CD4-positive, alpha-beta T cell treated with Interleukin-17A for 1 hour (primary cell): ENCODE measurements at places on chromosomes 3 and 15.

- no peak for DNase-seq
Measured at GRCh38 chr3:32602206-32602605, 31.5 kb upstream of the DYNC1LI1 start.

DNA sequence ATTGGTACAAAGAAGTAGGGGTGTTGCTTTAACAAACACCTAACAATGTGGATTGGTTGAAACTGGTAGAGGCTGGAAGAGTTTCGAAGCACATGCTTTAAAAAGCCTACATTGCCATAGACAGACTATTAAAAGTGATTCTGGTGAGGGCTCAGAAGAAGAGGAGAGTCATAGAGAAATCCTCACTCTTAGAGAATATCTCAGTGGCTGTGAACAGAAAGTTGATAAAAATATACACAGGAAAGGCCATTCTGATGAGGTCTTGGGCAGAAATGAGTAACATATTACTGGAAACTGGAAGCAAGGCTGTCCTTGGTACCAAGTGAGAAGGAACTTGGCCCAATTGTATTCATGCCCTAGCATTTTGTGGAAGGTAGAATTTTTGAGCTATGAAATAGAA, 173.7 kb upstream of the CRBN start:
- DNase-seq, result no peak

DNA sequence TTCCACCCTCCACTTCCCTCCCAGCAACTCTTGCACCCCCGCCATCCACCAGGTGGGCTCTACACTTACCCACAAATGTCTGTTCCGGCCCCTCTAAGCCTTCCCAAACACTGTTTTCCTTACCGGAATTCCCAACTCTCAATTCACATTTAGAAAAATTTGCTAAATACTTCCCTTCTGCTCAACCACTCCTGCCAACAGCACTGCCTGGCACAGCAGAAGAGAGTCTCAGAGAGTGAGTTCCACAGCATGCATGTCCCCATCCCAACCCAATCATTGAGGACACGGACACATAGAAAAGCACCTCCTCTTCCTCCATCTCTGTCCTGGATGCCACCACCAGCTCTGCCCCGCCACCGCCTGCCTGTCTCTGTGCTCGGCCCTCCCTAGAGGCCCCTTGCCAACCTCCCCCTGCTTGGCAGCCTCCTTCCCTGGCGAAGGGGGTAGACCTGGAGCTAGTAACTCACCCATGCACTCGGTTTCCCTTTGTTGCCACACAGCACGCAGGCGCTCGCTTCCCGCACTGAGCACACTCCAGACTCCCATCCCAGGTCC, 66.2 kb upstream of the SLC6A1 start:
- DNase-seq, result no peak

DNA sequence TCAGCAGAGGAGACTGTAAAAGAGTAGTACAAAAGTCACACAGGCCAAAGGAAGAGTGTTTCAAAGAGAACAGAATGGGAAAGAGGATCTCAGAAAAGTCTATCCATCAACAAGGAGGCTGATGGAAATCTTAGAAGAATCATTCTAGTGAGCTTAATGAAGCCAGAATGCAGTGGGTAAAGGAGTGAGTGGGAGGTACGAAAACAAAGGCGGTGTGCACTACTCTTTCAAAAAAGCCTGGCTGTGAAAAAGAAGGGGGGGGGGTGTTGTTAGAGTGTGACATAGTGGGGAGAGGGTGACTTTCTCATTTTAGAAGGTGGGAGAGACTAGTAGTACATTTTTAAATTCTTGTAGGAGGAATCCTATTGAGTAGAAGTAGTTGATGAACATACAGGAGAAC, 11.7 kb downstream of the PAQR9 start:
- DNase-seq, result no peak

DNA sequence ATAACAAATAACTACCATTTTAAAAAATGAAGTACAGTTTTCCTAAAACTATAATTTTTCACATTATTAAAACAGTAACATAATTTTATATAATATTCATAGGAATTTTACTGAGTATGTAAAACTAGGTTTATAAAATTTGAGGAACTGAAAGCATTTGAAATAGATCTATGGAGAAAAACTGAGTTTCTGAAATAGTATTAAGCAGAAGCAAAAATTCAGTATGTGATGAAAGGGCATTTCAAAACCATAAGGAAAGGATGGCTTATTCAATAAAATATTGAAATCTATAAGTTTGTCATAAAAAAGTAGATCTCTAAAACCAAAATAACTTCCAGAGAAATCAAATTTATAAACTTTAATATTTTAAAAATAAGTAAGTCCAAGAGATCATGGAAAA, 53.4 kb downstream of the GBE1 start:
- DNase-seq, result no peak

DNA sequence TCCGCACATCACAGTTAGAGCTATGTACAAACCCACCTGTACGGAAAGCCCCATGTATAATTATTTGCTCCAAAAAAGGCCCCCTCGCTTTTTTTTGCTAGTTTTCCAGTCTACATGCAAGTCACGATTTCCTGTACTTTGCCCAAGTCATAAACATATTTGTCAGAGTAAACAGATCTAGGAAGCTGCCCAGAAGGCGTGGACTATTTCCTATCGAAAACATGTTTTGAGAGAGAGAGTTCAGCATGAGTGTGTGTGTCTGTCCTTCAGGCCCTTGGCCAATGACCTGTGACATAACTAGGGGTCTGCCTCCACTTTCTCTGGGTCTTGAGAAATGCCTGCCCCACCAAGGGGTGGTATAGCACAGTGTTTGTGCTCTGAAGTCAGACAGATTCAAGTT, 72.7 kb upstream of the HACD2 start:
- no peak for DNase-seq

- DNase-seq, result no peak
Measured at GRCh38 chr3:56980798-56981390, 79.6 kb upstream of the SPATA12 start.

DNA sequence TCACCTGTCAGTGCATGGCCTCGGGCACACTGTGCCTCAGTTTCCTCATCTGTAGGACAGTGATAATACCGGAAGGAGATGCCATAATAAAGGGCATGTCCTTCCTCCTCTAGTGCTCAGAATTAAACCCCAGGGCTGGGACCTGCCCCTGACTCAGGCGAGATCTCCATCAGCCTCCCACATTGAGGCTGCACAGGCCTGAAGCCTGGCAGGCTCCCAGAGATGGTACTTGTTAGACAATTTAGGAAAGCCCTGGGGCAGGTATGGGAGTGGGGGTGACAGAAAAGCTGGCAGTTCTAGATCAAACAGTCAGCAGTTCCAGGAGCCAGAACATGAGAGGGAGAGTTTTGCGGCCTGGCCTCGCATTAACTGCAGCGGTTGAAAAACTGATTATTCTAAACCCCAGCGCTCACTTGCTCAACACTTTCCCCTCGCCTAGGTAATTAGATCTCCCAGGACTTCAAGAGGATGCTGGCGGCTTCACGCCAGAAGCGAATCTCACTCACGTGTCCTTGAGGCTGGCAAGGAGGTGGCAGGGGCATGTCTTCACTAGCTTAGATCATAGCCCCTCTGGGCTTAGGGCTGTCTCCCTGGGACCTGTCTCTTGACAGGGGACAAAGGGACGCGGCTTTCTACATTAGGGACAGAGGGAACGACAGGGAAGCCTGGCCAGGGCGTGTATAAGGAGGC, 73.1 kb downstream of the ATP2B2 start:
- no peak for DNase-seq

DNA sequence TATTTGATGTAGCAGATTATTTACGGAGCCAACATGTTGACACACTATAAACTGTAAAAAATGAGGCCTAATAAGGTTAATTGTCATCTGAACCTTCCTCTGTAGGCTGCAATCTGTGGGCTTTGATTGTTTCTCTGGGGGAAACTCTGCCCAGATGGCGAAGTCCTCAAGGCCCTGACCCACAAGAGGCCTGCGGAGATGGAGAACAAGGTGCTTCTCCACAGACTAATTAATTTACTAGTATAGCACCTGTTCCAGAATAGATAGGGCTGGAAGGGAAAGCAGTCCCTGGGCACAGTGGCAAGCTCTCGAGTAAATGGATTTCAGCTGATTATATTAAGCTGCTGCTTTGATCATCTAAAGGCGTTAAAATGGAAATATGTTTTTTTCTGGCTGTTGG, 338.8 kb upstream of the DNAJC19 start:
- DNase-seq, result no peak

DNA sequence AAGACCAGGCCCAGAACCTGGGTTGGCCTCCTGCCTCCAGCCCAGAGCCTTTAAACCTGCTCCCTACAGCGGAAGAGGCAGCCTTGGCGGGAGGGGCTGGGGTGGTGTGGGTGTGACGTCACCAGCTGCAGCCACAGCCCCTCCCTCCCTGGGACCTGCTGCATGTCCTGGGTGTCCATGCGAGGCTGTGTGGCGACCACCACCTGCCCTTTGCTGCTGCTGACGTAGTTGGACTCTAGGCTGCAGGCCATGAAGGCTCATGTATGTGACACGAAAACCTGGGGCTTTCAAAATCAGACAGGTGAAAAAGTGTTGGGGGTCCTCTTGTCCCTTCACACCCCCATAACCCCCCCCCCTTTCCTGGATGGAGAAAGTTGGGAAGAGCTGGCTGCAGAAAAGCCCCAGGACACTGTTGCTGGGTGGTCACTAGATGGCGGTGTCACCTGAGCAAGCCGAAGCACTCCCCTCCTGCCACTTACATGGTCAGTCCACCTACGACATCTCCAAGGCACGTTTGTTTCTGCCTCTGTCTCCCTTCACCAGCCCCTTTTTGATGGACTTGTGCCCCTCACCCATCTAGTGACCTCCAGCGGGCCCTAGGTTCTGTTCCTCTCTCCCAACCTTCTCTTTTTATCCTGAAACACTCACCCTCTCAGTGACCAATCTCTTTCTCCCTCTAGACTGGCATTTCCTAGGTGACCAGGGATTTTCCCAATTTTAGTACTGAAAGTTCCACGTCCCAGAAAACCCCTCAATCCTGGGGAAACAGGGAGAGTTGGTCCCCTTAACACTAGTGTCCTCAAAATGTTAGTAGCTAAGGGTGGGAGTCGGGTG, 35.2 kb downstream of the SLC6A20 start:
- peak; percentile 55 for DNase-seq

GRCh38 chr3:52183786-52184445, 14.0 kb upstream of the ALAS1 start:
- no peak for DNase-seq

DNA sequence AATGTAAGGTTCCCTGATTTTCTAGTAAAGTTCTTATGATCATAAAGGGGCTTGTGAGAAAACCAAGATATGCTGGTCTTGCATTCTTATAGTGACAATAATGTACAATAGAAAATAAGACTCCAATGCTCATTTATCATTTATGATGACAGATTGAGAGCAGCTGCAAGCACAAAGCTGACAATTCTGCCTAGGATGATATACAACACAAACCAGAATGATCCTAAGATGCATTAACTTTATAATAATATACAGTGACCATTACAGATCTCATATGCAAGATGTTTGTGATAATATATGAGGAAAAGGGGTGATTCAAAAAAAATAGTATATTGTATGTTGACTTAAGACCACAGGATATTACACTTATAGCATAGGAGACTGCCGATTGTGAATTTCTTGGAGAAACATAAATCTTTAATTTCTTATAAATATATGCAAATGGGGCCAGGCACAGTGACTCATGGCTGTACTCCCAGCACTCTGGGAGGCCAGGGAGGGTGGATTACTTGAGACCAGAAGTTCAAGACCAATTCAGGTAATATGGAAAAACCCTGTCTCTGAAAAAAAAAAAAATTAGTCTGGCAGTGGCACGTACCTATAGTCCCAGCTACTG, 387.0 kb downstream of the ZBBX start:
- no peak for DNase-seq

DNA sequence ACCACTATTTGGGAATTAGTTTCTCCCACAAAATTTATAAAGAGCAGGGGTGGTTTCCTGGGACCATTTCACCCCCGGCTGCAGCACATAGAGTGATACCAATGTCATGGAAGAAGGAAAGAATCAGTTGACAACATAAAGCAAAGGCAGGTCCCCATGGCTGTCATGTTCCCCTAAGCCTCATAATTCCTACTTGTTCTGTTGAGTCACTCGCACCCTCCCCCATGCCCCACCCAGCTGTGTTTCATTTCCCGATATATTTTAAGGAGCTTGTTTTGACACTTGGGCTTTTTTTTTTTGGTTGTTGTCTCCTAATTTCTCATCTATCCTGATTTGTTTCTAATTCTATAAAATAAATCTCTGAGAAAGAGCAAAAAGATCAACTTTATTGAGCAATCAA, 24.9 kb downstream of the ERC2 start:
- DNase-seq, result no peak

DNA sequence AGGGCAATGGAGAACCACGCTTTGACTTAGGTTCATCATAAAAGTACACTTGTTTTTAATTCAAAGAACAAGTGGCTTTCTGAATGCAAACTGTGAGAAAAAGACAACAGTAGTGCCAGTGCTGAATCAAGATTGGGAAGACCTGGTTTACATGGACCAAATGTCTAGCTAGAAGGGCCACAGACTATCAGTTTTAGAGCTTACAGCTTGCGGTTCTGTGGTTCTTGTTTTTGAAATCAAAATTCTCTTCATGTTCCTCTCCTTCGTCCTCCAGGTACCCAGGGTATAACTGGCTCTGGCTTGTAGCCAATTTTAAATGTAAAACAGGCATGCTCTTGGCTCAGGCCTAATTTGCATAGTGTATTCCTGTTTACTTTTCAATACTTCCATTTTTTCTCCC, 124.6 kb downstream of the TGFBR2 start:
- no peak for DNase-seq

DNA sequence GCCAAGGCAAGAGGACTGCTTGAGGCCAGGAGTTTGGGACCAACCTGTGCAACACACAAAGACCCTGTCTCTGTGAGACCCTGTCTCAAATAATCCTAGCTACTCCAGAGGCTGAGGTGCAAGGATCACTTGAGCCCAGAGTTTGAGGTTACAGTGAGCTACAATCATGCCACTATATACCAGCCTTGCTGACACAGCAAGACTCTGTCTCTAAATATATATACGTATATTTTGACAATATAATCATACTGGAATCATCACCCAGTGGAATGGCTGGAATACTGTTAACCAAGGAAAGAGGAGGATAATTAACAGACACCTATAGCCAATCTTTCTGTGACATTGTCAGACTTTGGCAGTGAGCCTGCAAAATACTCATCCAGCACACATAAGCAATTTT, 9.0 kb upstream of the MAP1A start:
- DNase-seq, result no peak

DNA sequence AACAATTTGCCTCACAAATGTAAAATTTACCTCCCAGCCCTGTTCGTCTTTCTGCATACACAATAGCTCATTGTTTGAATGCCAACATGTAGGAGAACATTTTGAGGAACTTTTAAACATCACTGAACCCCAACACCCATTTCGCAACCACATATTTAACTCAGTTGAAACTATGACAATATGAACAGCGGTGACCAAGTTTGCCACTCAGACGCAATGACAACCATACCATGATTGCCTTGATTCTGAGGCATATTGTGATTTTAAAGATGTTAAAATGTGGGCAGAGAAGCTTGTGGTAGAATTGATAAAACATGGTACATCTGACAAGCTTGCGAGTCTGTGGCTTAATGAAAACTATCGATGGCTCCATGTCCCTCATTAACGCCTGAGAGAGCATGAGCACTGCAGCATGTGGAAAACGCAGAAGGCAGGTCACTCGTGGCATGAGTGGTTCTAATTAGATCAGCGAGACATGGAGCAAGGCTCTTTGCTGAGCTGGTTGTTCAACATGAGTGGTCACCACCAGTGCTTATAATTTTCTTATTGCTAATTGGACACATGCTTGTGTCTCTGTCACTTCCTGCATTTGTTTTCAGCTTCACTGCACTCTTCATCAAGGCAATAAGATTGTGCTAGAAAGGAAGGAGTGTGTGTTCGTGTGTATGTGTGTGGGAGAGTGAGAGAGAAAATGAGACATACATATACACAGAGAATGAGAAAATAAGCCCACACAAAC, 116.8 kb downstream of the CHST2 start:
- DNase-seq, result no peak

- peak; percentile 59 for DNase-seq
Measured at GRCh38 chr3:33645060-33645647, 72.9 kb downstream of the CLASP2 start.
